ENCODE measurements at places on chromosomes 6 and 20.

GRCh38 chr6:141532211-141532610 is 600.5 kb upstream of the GJE1 start:
- DNase-seq = no peak

GRCh38 chr20:8213831-8214587 is 81.9 kb downstream of the PLCB1 start:
- DNase-seq = no peak

- DNase-seq = no peak
These were observed 60.6 kb upstream of the FAM184A start for GRCh38 chr6:119138906-119139541.

DNA sequence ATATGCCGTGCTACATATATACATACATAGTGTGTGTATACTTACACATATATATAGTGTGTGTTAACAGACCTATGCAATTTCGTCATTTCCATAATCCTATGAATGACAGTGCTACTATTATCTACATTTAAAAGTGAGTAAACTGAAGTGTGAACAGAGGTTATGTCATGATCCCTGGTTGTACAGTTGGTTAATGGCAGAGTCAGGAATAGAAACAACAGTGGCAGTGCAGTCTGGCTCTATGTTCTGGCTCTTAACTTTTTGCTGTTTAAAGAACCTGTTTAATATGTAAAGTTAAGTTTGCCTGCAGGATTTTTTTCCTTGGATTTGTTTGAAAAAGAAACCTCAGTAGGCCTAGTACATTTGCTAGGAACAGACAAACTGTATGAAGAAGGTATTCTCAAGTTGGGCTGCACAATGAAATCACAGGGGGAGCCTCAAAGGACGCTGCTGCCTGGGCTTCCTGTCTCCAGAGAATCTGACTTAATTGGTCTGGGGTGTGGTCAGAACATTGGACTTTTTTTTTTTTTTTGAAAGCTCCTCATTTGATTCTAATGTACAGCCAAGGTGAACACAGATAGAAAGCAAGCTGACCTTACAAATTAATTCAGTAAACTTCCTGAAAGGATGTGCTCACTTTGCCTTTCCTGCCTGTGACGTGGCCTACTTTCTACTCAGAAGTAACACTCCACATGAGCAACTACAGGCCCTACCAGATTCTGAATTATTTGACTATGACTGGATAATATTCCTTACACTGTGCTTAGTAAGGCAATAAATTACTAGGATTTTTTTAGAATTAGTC is 29.4 kb downstream of the PLCB1 start:
- peak; percentile 9 for DNase-seq

DNA sequence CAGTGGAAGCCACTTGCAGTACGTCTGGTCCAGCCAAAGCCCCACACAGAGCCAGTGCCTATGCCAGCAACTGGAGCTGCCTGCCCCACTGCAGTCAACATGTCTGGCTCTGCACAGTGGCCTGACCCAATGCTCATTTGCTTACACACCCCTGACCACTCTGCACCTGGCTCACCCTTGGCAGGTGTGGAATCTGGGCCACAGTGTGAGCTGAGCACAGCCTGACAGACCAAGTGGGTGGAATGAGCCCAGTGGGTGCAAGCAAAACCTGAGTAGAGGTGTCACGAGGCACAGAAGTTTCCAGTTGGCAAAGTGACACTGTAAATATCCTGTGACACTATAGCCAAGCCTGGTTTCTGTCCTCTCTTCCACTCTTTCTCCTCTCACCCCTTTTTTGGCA is 49.5 kb downstream of the GGTLC1 start:
- DNase-seq = no peak

- no peak for DNase-seq
These were observed 20.8 kb downstream of the MYLK4 start for GRCh38 chr6:2729921-2730320.

- DNase-seq = no peak
These were observed 7.8 kb downstream of the CUL9 start for GRCh38 chr6:43189776-43190304.

DNA sequence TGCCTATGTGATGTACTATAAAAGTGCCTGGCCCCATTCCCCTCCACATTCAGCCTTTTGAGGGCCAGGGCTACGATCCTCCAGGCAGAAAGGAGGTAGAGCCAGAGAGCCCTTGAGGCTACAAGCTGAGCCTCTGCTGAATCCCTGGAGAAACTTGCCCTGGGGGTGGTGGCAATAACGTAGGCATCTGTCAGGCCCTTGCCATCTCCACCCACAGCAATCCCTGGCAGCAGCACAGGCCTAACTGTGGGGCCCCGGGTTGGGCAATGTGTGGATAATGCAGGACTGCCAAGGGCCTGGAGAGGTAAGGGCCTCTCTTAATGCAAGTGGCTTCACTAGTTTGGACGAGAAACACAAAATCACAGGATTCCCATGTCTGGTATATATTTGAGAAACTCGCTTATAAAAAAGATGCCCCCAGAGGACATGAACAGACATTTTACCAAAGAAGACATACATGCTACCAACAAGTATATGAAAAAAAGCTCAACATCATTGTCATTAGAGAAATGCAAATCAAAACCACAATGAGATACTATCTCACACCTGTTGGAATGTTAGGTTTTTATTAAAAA is 99.0 kb downstream of the QRSL1 start:
- DNase-seq = no peak

DNA sequence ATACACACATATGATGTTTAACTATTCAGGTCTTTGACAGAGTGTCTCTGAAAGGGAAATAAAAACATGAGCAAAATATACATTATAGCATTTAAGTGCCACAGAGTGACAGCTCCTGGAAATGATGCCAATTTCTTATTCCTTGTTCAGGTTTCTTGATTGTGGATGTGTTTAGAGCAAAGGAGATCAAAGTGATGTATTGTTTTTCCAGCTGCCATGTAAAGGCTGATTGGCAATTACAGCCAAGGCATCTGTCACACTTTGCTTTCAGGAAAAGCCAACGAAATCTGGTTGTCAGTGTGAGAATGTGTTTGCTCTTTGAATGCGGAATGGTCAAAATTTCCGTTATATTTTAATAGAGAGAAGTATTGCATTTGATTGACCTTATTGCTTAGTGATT is 347.8 kb upstream of the FLRT3 start:
- no peak for DNase-seq

- no peak for DNase-seq
These were observed 1.9 kb upstream of the ELMO2 start for GRCh38 chr20:46408281-46408731.

DNA sequence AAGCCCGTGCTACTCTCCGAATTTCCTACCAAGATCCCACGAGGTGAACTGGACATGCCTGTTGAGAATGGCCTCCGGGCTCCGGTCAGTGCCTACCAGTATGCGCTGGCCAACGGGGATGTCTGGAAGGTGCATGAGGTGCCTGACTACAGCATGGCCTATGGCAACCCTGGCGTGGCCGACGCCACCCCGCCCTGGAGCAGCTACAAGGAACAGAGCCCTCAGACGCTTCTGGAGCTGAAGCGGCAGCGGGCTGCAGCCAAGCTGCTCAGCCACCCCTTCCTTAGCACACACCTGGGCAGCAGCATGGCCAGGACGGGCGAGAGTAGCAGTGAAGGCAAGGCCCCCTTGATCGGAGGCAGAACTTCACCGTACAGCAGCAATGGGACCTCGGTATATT is 8.0 kb upstream of the FAM83D start:
- DNase-seq = no peak

DNA sequence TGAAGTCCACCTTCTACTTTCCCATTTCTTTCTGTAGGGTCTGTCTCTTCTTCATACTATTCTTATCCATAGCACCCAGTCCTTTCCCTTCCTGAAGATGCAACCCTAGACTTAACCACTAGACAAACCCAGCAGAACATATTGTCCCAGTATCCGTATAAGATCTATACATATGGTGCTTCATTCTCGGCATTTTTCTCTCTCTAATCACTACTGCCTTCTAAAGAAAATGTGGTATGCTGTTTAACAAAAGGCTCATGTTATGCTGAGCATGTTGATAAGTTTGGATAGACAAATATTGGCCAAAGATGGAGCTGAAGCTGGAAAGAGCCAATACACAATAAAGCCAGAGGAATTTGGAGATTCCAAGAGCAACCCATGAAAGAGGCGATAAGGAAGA is 212.6 kb downstream of the MAFB start:
- no peak for DNase-seq

- peak; percentile 33 for DNase-seq
These were observed 695 bp upstream of the TGIF2 start for GRCh38 chr20:36572701-36573102.

DNA sequence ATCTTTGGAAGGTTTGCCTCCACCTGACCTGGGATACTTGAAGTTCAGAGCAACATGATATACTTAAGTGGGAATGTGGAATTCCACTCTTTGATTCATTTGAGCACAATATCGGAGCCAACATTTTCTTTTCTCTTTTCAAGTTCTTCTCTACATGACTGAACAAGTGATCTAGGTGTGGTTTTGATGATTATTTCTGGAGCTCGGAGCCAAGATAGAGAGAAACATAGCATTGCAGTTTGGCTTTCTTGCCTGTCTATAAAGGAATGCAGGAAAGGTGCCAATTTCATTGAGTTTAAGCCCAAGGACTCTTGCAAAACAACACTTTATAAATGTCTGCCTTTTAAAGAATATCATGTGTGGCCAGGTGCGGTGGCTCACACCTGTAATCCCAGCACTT is 124.2 kb upstream of the FAM83B start:
- no peak for DNase-seq

- DNase-seq = no peak
These were observed 164.9 kb upstream of the HEY2 start for GRCh38 chr6:125584468-125584939.

GRCh38 chr6:53054532-53054931 is 10.7 kb upstream of the FBXO9 start:
- no peak for DNase-seq

DNA sequence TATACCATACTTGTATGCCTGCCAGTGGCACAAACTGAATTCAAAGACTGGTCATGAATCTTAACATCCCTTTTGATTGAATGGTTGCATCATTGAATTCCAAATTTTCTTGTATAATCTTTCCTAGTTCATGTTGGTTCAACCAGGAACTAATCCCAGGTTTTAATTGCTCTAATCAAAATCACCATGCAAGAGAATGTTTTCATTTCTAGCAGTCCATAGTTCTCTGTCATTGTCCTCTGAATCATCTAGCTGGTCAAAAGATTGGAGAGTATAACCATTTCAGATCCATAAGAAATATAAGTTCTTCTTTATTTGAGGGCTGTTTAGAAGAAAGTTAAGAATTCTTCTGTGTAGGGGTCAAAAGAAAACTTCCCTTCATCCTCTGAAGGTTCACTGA is 57.2 kb downstream of the ZNF292 start:
- DNase-seq = no peak

DNA sequence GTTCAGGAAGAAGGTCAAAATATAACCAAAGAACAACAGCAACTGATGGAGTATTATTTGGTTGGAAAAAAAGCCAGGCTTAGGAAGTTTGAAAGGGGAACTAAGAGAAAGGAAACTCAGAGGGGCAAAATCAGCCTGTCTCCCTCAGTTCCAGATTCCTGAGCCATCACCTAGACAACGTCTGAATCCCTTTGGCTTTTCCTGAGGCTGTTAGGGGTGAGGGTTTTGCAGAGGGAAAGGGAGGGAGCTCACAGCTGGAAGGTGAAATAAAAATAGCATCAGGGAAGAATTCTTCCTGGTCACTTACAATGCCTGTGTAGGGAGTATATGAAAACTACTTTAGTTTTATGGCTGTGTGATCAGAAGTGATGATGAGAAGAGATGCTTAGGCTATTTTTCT is 100.5 kb downstream of the SOBP start:
- DNase-seq = no peak

DNA sequence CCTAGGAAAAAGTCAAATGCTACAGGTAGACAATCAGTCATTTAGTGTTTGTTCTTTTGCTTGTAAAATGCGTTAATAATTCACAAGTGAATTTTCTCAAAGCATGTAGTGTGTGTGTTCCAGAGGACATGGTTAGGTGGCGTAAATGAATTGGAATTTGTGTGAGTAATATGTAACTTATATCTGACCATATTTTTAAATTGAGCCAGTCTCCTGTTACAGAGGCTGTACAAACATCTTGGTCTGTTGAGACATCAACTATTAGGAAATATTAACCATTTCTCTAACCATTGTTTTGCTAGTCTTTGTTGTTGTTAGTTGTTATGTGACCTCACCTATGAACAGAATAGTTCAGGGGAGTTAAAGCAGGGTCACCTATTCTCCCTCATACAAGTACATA is 22.7 kb downstream of the MCM8 start:
- no peak for DNase-seq

DNA sequence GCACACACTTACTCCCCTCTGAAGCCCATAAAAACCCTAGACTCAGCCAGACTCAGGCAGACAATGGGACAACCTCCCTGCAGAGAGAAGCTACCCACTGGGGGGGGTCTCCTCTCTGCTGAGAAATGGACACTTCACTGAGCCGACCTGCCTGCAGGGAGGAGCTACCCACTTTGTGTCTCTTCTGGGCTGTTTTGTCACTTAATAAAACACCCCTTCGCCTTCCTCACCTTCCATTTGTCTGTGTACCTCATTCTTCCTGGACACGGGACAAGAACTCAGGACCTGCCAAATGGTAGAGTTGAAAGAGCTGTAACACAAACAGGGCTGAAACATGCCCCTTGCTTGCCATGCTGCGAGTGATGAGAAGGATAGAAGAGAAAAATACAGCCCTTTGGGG is 151.7 kb upstream of the HDDC2 start:
- no peak for DNase-seq

DNA sequence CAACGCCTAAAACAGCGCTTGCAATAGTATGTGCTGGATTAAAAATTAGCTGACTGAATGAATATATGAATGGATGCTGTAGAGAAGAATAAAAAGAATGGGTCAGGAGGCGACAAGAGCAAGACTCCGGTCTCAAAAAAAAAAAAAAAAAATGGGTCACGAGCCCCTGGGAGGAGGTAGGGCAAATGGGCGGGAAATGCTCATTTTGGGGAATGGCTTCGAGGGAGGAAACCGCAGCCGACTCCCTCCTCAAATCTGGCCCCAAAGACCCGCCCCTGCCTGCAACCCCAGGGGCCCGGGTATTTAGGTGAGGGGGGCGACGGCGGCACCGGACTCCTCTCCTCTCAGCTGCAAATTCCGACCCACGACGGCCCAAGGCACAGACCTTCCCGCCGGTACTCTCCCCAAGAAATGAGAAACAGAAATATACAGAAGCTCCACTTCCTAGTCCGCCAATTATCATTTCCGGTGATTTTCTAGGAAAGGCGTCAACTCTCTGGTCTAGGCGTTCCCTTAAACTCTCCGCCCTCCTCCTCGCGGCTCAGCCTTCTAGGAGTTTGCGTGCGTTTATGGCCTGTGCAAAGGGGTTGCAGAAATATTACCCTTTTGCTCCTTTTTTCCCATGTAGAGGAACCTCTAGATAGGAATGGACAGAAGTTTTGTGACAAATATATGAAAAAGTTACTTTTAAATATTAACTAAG is at the start of gene ZNF311:
Gene ZNF311, minus strand, starts transcription at position 133 of the 703 bp plus-strand sequence. CDS start 1,361 bp downstream, outside the sequence.
- DNase-seq = peak; percentile 7

DNA sequence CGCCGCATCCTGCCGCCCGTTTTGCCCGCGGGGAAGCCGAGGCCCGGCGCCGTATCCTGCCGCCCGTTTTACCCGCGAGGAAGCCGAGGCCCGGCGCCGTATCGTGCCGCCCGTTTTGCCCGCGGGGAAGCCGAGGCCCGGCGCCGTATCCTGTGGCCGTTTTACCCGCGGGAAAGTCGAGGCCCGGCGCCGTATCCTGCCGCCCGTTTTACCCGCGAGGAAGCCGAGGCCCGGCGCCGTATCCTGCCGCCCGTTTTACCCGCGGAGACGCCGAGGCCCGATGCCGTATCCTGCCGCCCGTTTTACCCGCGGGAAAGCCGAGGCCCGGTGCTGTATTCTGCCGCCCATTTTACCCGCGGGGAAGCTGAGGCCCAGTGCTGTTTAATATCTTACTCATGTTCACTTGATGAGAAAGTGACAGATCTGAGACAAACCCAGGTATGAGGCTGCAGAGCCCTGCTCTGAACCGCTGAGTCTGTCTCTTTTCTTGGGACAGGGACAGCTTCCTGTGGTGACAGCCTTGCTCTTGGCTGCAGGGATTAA is 129.4 kb downstream of the CDH26 start:
- no peak for DNase-seq
